ENCODE measurements at places on chromosomes 4 and X.

- DNase-seq, result no peak
Observed at GRCh38 chr4:76194325-76194724, 19.3 kb downstream of the SCARB2 start.

DNA sequence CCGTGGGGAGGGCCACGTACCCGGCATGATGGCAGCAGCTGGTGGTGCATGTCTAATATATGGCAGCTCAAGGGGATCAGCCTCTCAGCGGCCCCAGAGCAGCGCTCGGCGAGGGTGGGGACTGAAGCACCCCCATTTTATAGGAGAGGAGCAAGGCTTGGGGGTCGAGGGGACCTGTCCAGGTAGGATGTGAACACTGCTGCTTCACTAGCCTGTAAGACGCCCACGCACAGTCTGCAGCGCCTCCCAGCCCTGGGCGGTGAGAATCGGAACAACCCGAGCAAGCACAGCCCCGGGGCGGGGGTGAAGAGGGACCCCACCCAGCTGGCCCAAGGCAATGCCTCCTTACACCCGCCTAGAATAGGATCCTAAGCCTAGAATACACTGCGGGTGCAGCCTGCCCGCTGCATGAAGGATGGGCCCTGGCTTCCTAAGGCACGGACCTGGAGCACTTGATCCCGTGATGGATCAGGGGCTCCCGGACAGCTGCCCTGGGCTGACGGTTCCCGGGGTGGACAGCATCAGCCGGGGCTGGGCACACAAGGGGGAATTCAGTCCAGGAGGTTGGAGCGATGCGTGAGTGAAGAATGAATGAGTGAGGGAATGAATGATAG is 17.6 kb downstream of the ADRA2C start:
- DNase-seq, result no peak

GRCh38 chrX:2261831-2262667 is 238.7 kb downstream of the DHRSX start:
- DNase-seq, result no peak

- DNase-seq, result no peak
Observed at GRCh38 chr4:21452931-21453330, 495.6 kb downstream of the KCNIP4 start.

- peak; percentile 73 for DNase-seq
Observed at GRCh38 chr4:99894161-99894997, at the start of gene LAMTOR3. TSS of gene LAMTOR3 (minus strand) at chr4:99894427. CDS start at chr4:99893963, 464 bp downstream.

DNA sequence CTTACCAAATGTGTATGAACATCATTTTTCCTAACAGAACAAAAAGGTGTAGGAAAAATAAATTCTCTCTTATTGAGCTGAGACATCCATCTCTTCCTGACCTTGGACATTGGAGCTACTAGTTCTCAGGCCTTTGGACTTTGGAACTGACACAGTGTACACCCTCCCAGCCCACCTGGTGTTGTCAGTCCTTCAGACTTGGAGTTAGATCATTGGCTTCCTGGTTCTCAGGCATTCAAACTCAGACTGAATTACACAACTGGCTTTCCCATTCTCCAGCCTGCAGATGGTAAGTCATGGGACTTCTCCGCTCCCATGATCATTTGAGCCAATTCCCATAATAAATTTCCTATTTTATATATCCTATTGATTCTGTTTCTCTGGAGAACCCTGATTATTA is 84.8 kb upstream of the EDNRA start:
- no peak for DNase-seq

- DNase-seq, result peak; percentile 26
Observed at GRCh38 chrX:95764972-95765451, 919.6 kb upstream of the DIAPH2 start.

- no peak for DNase-seq
Observed at GRCh38 chr4:62344915-62345314, 1144.8 kb downstream of the ADGRL3 start.

DNA sequence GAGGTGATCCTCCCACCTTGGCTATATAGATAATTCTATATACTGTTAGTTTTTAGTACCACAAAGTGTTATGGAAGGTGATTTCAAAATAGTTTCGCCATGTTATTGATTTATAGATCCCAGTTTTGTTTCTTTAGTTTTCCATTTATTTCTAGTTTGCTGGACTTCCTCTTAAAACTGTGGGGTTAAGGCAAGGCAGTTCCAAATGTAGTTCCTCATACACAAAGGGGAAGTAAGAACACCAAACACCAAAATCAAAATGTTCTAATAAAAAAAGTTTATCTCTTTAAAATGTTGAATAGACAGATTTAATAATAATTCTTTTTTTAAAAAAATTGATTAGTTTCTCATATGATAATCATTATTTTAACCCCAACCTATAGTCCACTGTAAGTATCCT is 6.8 kb upstream of the CISD2 start:
- no peak for DNase-seq

DNA sequence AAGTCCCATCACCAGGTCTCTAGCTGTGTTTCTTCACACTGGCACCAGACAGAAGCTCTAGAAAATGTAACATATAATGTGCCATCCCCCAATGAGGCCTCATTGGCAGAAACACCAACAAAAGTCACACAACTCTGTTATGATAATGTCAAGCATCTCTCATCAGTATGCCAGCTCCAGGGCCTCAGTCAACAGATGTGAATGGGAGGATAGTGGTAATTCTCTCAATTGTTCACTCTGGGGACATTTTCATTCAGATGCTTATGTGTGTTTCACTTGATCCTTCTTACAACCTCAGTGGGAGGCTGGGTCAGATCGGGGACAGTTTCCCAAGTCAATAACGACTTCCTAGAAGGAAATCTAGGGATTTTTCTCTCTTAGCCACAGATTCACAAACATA is 57.5 kb upstream of the SCOC start:
- no peak for DNase-seq

- no peak for DNase-seq
Observed at GRCh38 chr4:30989508-30989907, 269.3 kb downstream of the PCDH7 start.

- DNase-seq, result no peak
Observed at GRCh38 chrX:14501327-14501726, 28.0 kb upstream of the GLRA2 start.

GRCh38 chr4:7073526-7074390 is 5.9 kb upstream of the GRPEL1 start:
- DNase-seq, result no peak

DNA sequence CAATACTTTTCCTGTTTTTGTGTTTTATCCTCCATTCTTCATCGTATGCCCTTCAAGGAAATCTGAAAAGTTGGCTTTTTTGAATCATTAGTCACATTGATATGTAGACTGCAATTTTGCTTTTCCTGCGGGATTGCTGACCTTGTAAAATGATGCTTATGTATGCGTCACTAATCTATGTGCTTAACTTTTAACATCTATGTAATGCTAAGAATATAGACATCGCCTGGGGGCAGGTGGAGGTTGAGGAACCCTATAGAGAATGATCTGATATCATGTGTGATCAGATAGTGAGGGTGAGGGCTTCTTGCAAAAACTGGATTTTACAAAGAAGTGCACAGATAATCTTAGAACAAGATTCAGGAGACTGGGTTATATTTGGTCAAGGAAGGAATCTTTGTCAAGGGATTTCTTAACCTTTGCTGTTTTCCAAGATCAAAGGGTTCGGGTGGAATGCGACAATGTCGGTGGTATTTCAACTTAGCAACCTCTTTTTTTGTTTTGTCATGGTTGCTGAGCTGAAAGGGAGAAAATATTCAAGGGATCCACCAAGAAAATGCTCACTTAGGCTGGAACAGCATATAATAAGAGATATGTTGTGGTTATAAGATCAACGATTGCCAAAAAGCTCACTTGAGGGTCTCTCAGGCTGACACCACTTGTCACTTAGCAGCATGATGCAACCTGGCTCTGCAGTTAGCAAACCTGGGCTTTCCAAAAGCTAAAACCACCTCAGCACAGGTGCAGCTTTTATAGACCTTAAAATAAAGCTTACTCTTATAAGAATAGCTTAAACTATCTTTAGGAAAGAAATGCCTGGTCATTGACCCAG is 70.6 kb upstream of the PUDP start:
- DNase-seq, result no peak

GRCh38 chr4:101458473-101458872 is 111.1 kb upstream of the PPP3CA start:
- no peak for DNase-seq

Measured in NCI-H1105 (cell line).